ENCODE measurements at places on chromosomes 16 and 17. TPM values are rescaled to one million over a fixed set of nuclear protein-coding genes. Genes with fewer than 3 reads are reported as not detected.

PPP1R1B gene
- polyA plus RNA-seq = 272 TPM

RNF112 gene
- 12.7 TPM for polyA plus RNA-seq

KRTAP3-1 gene
- polyA plus RNA-seq = not detected

MARVELD3 gene
- 0.08 TPM for polyA plus RNA-seq

P2RX1 gene
- not detected for polyA plus RNA-seq

FN3KRP gene
- polyA plus RNA-seq = 11.7 TPM

CACNA1G gene
- polyA plus RNA-seq = 54.6 TPM

CHRNE gene
- not detected for polyA plus RNA-seq

MNT gene
- 0.28 TPM for polyA plus RNA-seq

NAGS gene
- polyA plus RNA-seq = not detected

TAC4 gene
- polyA plus RNA-seq = not detected

CNTROB gene
- 3.7 TPM for polyA plus RNA-seq

AURKB gene
- polyA plus RNA-seq = 0.82 TPM

ARHGAP44 gene
- polyA plus RNA-seq = 8.2 TPM

SLC16A13 gene
- not detected for polyA plus RNA-seq

TEX19 gene
- polyA plus RNA-seq = not detected

CX3CL1 gene
- polyA plus RNA-seq = 16.5 TPM

NPIPB8 gene
- not detected for polyA plus RNA-seq

CCL8 gene
- not detected for polyA plus RNA-seq

OR3A1 gene
- not detected for polyA plus RNA-seq

ITGAX gene
- 0.28 TPM for polyA plus RNA-seq

CTRB2 gene
- not detected for polyA plus RNA-seq

ABCA10 gene
- 6.0 TPM for polyA plus RNA-seq
